ENCODE measurements at places on chromosomes 6 and 20.
A peak's percentile ranks its signal among the peaks of the same experiment; 100 is the strongest.

DNA sequence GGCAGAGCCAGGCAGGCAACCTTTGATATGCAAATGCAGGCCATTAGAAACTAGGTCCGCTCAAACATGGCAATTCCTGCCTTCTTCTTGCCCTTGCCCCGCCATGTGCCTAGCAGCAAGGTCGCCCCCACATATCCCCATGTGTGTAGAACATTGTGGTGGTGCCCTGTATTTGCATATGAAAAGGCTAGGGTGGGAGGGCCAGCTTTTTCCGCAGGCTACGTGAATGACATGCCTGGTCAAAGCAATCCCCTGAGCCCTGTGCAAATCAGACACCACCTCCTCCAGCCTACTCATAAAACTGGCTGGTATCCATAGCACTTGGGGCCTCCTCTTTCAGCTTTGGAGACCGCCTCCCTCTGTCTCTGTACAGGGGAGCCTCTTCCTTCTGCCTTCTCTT, 31.6 kb downstream of the GSTA2 start:
- no peak for DNase-seq

DNA sequence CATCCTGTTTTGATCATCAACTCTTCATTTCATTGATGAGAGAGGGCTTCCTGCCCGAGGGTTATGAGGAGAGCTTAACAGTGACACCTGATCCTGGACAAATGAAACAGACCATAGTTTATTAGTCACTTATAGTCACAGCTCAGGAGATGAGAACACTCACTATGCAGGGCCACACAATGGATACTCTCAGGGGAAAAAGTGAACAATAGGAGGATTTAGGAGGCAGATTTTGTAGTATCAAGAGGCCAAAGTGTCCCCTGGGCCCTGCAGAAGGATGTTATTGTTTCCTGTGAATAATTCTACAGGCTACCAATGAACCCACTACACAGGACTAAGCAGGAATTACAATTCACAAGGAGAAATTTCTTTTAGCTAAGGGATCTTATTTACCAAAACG, 772.8 kb upstream of the MAN1A1 start:
- DNase-seq = no peak

GRCh38 chr6:69542494-69542893, 254.3 kb downstream of the LMBRD1 start:
- DNase-seq = no peak

- peak; percentile 61 for DNase-seq
Observed at GRCh38 chr6:28648035-28648877, 122.6 kb downstream of the GPX5 start.

GRCh38 chr6:109336221-109336961, 45.9 kb downstream of the CD164 start:
- no peak for DNase-seq

DNA sequence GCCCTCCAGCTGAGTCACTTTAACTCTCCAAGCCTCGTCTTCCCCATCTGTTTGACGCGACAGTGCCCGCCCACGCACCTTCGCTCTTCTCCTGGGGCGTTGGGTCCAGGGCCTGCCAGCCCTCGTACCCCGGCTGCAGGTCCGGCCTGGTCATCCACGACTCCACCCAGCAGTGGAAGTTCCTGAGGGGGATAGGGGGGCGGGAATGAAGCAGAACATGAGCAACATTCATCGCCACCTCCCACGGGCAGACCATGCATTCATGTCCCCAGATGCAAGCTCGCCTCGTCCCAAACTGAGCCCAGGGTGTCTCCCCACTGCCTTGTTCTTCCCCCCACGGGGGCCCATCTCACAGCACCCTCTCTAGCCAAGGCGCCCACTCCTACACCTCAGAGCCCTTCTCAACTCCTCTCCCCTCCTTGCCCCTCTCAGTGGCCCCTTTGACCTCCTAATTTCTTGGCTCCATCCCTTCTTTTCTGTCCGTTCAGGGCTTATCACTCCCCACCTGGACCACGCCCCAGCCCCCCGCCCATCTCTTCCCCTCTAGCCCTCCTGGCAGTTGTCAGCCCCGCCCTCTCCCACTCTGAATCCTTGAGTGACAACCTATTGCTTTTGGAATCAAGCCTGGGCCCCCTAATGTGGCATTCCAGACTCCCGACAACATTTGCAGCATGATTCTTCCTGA, 23.7 kb downstream of the TGM2 start:
- no peak for DNase-seq

DNA sequence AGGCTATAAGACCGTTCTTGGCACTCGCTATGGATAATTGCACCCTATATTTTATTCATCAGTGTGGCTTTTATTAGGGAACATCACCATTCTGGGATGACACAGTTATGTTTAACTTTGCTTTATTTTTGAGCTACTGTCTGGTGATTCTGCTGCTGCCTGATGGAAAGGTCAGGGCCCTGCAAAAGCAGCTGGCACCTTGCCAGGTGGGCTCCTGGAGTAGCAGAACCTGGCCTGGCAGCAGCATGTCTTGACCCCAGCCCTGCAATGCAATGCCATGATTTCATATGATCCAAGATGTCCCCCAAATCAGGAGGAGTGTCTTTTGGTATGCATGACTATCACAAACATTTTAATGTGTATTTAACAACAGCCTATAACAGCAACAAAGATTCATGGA, 228.4 kb upstream of the RSPO3 start:
- DNase-seq = no peak

GRCh38 chr6:39254999-39255535, 25.8 kb upstream of the KCNK5 start:
- no peak for DNase-seq

DNA sequence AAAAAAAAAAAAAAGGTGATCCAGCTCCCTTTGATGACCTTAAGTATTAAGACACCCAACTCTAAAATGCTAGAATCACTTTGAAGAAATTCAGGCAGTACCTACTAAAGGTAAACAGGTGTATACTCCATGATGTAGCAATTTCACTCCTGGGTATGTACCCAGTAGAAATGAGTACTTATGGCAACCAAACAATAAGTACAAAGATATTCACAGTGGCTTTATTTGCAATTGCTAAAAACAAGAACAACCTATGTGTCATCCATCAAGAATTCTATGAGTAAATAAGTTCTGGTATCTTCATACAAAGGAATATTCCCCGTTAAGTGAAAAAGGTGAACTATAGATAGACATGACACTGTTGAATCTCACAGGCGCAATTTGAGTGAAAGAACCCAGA, 29.4 kb downstream of the MDGA1 start:
- DNase-seq = no peak
